ENCODE measurements at places on chromosomes 7 and 10. TPM values are rescaled to one million over a fixed set of nuclear protein-coding genes. Genes with fewer than 3 reads are reported as not detected.

DNA sequence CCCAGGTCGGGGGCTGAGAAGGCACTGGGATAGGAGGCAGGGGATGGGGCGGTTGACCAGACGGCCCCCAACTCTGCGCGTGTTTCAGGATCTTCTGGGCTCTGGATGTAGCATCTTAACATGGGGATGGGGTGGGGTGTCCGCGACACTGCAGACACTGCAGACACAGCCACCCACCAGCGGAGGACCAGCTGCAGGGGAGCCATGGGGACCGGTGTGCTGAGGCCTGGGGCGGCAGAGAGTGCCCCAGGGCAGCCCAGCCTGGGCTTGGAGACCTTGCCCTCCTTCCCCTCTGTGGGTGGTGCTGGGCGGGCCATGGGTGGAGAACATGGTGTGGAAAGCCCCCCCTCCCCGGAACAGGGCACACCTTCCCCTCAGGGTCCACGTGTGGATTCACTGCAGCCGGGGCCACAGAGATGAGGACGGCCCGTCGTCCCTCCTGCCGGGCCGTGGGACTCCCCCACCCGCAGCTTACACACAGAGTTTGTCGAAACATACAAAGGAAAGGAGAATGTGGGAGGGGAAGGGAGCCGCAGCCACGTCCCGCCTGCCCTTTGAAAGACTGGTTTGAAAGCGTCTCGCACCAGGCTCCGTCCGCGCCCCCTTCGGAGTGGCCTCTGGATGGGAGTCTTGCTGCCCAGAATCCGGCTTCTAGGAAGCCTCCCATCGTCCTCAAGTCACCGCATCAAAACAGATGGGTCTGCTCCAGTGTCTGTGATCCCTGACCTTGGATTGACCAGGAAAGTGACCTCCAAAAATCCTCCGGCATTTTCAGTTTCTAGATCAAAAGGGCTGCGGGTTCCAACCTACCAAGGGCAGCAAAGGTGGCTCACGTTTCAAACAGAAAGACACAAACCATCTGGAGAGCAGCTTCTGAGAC lies 91.5 kb upstream of the TCERG1L start:
- no peak for DNase-seq

DNA sequence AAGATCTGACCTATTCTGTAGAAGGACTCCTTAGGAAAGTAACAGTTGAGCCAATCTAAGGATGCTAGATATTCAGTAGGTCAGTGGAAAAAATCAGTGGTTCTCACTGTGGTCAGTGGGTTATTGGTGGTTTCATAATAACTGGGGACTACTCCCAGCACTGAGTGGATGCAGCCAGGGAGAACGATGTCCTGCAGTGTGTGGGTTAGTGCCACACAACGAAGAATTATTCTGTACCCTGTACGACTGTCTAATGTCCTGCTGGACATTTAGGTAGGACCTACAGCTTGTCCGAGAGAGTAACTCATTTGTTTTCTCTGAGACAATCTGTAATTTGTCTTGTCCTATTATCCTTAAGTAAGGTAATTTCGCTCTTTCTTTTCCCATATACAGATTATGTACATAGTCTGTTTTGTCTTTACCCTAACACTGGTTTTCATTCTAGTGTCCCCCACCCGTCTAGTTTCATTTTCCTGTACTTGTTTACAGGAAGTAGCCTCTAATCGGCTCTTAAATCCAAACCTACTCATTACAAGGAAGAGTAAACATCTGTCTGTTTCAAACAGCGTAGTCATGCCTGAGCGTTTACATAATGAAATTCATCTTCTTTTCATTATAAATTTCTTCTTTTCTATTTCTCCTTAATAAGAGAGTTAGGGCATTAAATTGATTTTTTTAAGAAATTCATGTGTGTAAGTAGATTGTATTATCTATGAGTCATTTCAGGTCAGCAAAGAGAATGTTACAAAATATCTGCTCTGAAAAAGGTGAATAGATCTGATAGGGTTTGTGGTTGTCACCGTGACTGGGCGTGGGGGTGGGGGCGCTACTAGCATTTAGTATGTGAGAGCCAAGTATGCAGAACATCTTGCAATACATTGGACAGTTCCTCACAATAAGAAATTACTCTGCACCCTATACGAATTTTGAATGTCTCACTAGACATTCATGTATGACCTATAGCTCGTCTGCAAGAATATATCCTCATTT lies 8.3 kb upstream of the ZC3HAV1L start:
- no peak for DNase-seq

- DNase-seq: no peak
These were observed 34.7 kb downstream of the MINDY4 start for GRCh38 chr7:30805931-30806330.

DNA sequence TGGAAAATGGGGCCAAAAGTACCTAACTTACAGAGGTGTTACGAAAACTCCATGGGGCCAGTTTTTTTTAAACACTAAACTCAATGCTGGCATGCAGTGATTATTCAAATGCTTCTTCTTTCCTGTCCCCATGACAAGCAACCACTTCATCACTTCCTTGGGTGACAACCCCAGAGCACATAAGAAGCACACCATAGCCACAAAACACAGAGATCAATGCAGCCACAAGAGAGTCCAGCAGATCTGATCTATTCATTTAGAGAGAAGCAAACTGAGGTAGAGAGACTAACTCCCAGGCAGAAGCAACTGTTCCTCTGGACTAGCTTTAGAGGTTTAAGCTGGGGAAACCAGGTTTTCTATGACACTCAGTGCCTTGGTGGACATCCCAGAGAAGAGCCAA lies 180.0 kb downstream of the GRID1 start:
- DNase-seq: no peak

DNA sequence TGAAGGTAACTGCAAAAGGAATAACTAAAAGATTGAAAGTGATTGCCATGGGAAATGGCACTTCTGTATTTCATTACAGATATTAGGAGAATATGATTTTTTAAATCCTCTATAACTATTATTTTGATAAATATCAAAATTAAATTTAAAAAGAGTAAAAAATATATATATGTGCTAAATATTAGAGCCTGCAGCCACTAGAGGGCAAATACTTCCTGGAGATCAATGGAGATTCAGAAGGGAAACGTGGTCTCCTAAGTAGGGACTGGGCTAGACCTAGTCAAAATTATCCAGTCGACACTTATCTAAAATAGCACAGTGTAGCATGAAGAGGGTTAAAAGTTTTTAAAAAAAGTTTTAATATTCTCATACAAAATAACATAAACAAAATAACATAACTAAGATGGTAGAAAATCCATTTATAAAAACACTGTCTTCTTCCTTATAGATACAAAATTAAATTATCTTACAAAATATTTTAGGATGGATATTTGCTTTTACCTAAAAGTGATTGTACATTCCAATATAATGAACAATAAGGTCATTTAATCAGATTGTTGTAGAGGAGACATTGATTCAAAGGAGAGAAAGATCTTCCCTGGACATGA lies 434.3 kb downstream of the MDFIC start:
- DNase-seq: no peak

- DNase-seq: no peak
These were observed 45.1 kb upstream of the LYZL1 start for GRCh38 chr10:29243750-29244149.

- no peak for DNase-seq
These were observed 238.7 kb downstream of the MAD1L1 start for GRCh38 chr7:1993776-1994740.

DNA sequence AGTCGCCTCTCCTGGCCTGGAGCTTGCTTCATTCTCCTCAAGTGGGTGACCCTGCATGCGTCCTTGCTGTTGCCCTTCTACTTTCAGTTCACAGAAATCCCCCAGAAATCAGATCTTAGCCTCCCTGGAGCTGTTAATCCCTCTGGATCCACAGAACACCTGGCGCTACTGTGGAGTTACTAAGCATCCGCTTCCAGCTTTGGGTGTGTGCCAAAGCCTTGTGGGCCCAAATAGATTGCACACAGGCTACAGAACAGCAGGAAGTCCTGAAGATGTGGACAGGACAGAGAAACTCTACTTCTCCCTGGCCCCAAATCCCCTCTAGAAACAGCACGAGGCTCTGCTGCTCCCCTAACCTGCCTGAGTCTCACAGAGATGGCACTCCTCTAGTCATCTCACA lies 36.6 kb upstream of the PDLIM1 start:
- DNase-seq: peak; percentile 75

- no peak for DNase-seq
These were observed 1106.8 kb upstream of the C7orf33 start for GRCh38 chr7:147483634-147484292.

- DNase-seq: no peak
These were observed 60.0 kb downstream of the ATXN7L1 start for GRCh38 chr7:105816266-105816843.

DNA sequence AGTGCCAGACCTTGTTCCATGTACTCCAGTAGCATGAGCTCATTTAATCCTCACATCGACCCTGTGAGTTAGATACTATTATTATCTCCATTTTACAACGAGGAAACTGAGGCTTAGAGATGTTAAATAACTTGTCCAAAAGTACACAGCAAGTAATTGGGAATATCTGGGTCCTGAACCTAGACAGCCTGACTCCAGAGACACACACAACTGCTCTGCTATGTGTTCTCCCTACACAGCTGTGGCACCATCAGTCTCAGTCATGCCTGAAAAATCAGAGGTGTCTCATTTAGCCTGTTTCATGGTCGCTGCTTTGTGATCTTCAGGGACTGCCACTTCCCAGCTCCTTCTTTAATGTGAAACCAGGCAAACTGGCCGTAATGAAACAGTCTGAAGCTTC lies 56.5 kb downstream of the COL1A2 start:
- DNase-seq: no peak

- DNase-seq: no peak
These were observed 1234.0 kb downstream of the SORCS3 start for GRCh38 chr10:105875050-105875449.

GRCh38 chr10:133140417-133141143 lies 19.4 kb upstream of the KNDC1 start:
- DNase-seq: peak; percentile 70

DNA sequence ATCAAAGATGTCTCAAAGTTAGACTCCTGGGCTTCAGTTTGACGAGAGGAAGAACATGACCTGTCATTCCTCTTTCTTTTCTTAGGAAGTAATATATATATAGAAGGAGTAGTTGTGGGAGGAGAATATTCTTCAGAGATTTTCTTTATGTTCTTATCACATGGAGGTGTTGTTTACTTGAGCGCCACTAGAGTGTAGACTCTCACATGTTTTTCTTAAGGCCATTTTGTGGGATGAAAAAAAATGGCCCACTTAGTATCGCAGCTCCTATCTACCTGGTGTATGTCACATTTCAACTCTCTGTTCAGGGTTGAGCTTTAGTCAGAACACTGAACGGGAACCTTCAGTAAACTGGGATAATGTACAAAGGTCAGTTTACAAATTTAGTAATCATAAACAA lies 645.2 kb downstream of the PHTF2 start:
- DNase-seq: no peak

Gene IRF5
- 43.0 TPM for total RNA-seq

Gene ABCB1
- total RNA-seq: 14.1 TPM

Gene AKR1C1
- 39.2 TPM for total RNA-seq

Gene ETV1
- 74.6 TPM for total RNA-seq

Gene TRIL
- total RNA-seq: 2.9 TPM

Gene HOXA11
- total RNA-seq: not detected

All from upper lobe of left lung (tissue), 6 donors.